ENCODE measurements at places on chromosomes 4 and X.

- no peak for DNase-seq
These were observed 29.9 kb downstream of the RBMX start for GRCh38 chrX:136850441-136851175.

DNA sequence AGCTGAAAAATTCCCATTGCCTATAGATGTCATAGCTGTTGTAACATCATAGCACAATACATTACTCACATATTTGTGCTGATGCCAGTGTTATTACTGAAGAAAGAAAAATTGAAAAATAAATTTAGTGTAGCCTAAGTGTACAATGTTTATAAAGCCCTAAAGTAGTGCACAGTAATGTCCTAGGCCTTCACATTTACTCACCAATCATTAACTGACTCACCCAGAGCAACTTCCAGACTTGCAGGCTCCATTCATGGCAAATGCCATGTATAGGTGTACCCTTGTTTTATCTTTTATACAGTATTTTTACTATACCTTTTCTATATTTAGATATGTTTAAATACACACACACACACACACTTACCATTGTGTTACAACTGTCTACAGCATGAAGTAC, 265.4 kb upstream of the MAGEB18 start:
- DNase-seq, result no peak

- no peak for DNase-seq
These were observed 88.5 kb upstream of the ADRA2C start for GRCh38 chr4:3677748-3678070.

- no peak for DNase-seq
These were observed 290.0 kb downstream of the ANK2 start for GRCh38 chr4:113339430-113339813.

DNA sequence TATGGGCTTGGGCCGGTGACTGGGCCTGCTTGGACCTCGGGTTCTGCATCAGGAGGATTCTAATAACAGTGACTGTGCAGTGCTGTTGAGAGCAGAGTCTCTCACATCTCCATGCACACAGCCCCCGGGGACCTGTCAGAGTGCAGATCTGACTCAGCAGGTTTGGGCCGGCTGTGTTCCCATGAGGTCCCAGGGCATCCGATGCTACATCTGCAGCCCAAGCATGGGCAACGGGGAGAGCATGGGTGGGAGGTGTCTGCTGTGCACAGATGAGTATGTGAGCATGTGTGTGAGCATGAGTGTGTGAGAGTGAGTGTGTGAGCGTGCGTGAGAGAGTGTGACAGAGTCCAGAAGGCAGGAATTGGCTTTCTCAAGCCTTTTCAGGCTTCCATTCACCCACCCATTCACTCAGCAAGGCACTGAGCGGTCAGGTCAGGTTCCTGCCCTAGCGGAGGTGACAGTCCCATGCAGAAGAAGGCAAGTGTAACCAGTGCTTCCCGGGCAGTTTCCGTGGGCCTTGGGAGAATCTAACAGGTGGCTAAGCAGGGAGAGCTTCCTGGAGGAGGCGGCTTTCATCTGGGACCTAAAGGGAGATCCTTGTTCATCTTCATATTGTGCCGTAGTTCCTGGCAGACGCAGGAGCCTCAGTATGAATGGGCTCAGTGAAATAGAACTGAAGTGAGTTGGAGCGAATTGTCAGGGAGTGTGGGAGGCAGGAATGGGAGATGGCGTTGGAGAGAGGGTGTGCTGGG, 62.6 kb downstream of the SORCS2 start:
- DNase-seq, result no peak

GRCh38 chr4:108483650-108484049, 136.7 kb upstream of the RPL34 start:
- DNase-seq, result no peak

- DNase-seq, result no peak
These were observed 458.1 kb upstream of the INTU start for GRCh38 chr4:127174616-127175015.

DNA sequence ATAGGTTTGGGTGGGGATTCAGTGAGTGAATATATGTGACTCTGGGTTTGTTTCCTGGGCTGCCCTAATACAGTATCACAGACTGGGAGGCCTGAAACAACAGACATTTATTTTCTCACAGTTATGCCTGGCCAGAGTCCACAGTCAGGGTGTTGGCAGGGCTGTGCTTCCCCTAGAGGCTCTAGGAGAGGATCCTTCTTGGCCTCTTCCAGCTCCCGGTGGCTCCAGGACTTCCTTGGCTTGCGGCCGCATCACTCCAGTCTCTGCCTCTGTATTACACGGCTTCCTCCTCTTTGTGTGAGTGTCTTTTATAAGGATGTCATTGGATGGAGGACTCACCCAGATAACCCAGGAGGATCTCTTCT, 5.2 kb upstream of the JAKMIP1 start:
- no peak for DNase-seq

DNA sequence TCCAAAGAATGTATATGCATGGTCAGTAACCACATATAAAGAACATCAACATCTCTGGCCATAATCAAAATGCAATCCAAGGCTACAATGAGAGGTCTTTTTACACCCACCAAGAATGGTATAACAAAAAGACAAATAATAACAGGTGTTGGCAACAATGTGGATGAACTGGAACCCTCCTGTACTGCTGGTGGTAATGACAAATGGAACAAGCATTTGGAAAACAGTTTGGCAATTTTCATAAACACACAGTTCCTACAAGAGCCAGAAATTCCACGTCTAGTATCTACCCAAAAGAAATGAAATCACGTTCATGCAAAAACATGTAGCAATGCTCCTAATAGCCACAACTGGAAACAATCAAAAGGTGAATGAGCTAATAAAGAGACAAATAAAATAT, 11.7 kb downstream of the UGT2B4 start:
- no peak for DNase-seq

DNA sequence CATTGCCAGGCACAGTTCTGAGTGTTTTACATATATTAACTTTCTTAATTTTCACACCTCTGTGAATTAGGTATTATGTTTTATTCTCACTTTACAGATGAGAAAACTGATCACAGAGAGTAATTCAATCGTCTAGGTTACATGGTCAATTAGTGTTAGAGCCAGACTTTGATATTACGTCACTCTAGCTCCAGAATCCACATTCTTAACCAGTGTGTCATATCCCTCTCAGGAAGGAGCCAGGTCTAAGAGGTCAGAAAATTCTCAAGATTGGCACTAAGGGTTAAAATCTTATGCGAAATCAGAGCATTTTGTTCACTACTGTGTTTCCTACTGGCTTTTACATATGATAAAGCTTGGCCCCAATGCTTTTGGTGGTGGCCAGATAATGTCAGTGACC, 7.4 kb downstream of the DMP1 start:
- DNase-seq, result no peak

- DNase-seq, result no peak
These were observed 79.2 kb downstream of the ARAP2 start for GRCh38 chr4:36164900-36165630.

DNA sequence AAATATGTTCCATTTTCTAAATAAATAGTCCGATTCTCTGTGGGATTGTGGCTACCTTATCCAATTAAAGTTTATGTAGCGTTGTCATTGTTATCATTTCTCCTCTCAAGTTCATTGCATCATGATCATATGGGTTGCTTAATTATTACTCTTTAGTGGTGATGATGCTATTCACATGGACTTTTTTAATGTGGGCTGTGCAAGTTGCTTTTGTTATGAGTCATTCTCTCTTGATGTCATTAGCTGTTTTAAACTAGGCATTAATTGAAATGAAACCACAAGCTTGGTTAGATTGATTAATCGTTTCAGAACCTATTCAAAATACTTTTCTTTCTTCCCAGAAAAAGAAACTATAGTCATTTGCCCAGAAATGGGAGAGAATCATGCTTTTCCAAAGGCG, 38.2 kb downstream of the NHS start:
- DNase-seq, result no peak

GRCh38 chrX:153395613-153396319, 5.4 kb downstream of the PNMA6E start:
- DNase-seq, result no peak

GRCh38 chrX:79133904-79134303, 10.6 kb upstream of the GPR174 start:
- DNase-seq, result no peak

DNA sequence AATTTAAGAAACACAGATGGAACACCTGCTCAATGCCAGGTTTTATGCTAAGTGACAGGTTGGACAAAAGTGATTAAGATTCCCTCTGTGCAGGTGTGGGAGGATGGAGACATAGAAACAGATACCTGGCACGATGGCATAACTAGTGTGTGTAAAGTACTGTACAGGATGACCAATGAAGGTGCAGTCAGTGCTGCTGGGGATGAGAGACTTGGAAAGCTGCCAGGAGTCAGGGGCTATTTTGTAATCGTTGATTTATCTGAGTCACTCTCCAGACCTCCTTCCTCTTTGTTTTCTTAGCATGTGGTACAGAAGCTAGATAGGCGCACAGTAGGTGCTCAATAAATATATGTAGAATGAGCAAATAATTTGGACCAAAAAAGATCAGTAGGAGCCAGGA, 58.2 kb downstream of the CWH43 start:
- DNase-seq, result no peak

DNA sequence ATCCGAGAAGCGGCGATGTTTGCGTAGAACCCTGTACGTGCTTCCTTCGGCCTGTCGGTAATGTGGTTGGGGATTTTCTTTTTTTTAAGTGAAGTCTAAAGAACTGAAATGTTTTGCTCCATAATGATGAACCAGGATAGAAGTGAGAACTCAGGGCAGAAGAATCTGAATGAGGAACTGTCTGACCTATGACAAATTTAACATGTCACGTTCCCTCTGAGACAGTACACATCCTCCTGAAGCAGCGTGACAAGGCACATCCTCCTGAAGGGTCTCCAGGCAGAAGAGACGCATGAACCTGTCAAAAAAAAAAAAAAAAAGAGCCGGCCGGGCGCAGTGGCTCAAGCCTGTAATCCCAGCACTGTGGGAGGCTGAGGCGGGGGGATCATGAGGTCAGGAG, 6.2 kb downstream of the CSF2RA start:
- no peak for DNase-seq

GRCh38 chr4:148261848-148262247, 180.4 kb downstream of the NR3C2 start:
- DNase-seq, result no peak

DNA sequence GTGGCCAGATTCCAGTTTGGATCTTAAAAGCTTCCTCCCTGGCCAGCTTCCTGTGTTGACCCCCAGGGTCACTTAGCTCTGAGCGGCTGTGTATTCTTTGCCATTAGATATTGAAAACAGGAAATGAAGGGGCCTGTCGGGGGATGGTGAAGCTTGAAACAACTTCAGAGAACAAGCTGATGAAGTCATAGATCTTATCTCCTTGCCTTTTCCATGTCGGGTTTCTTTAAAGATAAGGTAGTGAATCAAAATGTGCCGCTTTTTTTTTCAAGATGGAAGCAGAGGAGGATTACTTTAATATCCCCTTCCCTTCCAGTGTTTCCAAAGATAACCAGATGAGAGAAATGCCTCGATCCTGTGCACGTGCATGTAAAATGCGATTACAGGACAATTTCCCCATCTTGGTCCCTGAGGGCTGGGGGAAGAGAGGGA, 508.5 kb downstream of the MID1IP1 start:
- peak; percentile 43 for DNase-seq

DNA sequence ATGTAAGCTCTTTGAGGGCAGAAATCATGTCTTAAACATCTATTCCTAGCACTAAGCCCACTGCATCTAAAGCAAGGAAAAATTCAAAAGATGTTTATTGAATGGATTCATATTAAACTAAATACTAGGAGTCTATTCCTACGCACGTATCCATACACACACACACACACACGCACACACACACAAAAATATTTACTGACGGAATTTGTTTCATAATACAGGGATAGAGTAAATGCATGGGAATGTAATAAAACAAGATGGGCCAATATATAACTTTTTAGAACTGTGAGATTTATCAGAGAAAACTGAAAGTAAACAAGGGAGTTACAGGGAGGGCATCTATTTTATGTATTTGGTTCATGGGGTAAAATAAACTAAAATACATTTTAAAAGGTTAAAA, 57.6 kb downstream of the WDFY3 start:
- no peak for DNase-seq

- no peak for DNase-seq
These were observed 49.3 kb upstream of the CD40LG start for GRCh38 chrX:136598631-136599030.

DNA sequence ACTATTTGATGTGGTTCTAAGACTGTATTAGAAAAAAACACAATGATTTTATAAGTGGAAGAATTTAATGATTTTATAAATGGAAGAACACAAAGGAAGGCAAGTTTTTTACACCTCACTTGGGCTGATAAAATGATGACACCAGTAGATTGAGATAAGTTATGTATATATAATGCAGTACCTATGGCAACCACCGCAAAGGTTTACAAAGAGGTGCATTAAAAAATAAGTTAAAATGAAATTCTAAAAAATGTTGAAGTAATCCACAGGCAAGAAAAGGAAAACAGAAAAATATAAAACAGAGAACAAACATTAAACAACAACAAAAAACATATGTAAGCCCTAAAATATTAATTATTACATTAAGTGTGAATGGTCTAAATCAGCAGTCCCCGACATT, 490.9 kb upstream of the AADAT start:
- no peak for DNase-seq

DNA sequence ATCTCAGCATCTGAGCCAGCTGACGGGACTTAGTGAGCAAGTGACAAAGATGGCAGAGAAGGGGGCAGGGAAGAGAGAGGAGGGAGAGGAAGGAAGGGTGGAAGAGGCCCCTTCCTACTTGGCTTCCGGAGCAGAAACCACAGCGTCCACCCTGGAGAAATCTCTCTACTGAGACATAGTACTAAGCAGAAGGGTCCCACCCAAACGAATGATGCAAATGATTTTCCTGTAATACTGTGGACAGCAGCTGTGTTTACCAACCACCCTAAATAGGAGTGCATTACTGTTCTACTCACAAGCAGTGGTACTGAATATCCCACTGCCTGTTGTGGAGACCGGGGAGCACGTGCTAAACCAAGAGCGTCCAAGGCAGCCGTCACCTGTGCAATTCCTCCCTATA, 29.4 kb downstream of the DTHD1 start:
- no peak for DNase-seq

GRCh38 chr4:53015681-53016080, 153.6 kb downstream of the RASL11B start:
- peak; percentile 28 for DNase-seq

DNA sequence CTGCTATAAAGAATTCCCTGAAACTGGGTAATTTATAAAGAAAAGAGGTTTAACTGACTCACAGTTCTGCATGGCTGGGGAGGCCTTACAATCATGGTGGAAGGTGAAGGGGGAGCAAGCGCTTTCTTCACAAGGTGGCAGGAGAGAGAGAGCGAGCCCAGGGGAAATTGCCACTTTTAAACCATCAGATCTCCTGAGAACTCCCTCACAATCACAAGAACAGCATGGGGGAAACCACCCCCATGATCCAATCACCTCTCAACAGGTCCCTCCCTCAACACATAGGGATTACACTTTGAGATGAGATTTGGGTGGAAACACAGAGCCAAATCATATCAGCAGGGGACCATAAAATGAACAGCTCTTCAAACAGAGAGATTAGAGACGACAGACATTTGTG, 198.6 kb downstream of the MAGEB5 start:
- DNase-seq, result peak; percentile 4

DNA sequence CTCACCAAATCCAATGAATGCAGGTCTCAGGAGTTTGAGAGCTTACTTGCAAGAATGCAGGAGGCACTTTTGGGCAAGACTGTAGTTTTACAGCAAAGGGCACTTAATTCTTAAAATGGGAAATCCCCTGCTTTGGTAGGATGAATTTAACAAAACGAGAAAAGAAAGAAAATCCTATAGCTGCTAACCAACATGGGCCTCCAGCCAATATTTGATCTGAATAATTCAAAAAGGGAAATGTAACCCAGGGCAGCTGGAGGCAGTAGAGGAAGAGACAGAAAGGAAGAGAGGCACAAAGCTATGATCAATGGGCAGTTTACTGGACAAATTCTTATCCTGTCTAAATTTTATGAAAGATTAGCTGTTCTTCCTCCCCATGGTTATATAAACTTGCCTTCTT, 142.3 kb downstream of the SH3KBP1 start:
- no peak for DNase-seq
